Natural killer cell treated with Interleukin-12 subunit alpha and Interleukin-12 subunit beta and Interleukin-15 and Interleukin-18, amount 100 ng/mL, for 72 hours (primary cell): ENCODE measurements at places on chromosomes 6 and 20. TPM values are rescaled to one million over a fixed set of nuclear protein-coding genes. Genes with fewer than 3 reads are reported as not detected.
A peak's percentile ranks its signal among the peaks of the same experiment; 100 is the strongest.

Gene THEMIS
- 44.2 TPM for total RNA-seq

Gene LBP
- not detected for total RNA-seq

GRCh38 chr6:48747040-48747439, 636.0 kb upstream of the PTCHD4 start:
- DNase-seq, result no peak

- DNase-seq, result no peak
Observed at GRCh38 chr6:153135681-153136080, 4.6 kb upstream of the RGS17 start.

Gene LHFPL5
- not detected for total RNA-seq

DNA sequence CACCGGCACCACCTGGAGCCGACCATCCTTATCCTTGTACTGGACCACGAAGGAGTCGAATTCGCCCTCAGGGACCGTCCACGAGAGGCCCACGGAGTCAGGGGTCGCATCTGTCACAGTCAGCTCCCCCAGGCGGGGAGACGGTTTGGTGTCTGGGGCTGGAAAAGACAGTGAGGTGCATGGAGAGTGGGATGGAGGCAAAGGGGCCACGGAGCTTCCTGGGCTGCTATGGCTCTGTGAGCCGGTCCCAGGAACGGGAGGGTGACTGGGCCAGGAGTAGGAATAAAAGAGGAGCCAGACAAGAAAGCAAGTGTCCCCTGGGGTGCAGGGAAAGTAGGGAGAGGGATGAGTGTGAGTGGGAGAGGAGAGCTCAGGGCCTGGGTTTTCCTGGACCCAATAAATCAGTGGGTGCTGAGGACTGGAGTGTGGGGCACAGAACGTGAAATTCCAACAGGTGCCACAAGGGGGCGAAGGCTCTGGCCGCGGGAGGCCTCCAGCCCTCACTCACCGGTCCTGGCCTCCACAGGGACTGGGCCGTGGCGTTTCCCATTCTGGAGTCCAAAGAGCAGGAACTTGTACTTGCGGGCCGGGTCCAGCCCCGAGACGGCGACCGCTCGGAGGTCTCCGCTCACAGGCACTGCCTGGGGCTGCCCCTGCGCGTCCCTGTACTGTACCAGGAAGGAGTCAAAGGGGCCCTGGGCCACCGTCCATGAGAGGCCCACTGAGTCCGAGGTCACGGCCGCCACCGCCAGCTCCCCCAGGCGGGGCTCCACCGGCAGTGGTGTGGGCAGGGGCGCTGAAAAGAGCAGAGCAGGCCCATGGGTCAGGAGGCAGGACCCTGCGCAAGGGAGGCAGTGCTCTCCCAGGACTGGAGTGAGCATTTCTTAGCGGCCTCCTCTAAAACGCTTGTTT, 9.9 kb downstream of the CYP21A2 start:
- DNase-seq, result peak; percentile 72

DNA sequence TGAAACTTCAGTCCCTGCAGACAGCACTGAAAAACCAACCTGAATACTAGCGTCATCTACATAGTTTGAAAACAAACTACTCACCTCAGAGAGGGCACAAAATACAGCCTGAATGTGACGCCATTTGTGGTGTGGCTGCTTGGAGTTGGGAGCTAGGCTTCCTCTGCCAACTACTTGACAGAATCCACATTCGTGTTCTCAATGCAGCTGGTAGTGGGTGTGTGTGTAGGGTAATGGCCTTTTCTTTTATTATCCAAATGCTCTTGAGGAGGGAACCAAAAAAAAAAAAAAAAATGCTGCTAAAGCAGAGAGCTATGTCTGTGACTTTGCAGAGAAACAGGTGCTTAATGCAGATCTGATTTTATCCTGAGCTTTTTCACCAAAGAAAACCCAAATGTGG, 207.8 kb downstream of the OTOR start:
- DNase-seq, result no peak

- no peak for DNase-seq
Observed at GRCh38 chr6:27565839-27566779, 93.2 kb upstream of the ZNF184 start.

- no peak for DNase-seq
Observed at GRCh38 chr6:147508042-147508865, at the start of gene SAMD5. Gene SAMD5 (plus strand): TSS chr6:147508690. CDS start chr6:147508929, 239 bp downstream.

Gene TEAD3
- total RNA-seq, result 0.24 TPM

DNA sequence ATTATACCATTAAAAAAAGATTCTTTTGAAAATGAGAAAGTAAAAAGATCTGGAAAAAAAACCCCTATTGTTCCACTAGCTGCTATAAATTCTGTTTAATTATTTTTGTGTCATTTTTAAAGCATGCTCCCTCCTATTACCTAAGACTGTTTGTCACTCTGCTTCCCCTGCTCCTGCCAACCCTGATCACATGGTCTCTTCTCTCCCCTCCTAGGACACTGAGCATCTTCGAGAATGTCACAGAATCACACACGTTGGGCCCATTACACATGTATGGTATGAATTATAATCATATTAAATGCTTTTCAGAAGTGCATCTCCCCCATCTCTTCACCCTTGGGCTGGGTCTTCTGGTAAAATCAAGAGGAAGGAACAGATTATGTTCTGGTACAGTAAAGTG, 6.2 kb downstream of the SNAP91 start:
- no peak for DNase-seq

Gene C6orf132
- 0.42 TPM for total RNA-seq
